ENCODE measurements at places on chromosomes 7 and 10. TPM values are rescaled to one million over a fixed set of nuclear protein-coding genes. Genes with fewer than 3 reads are reported as not detected.

Gene STEAP2
- 27.3 TPM for total RNA-seq

Gene C10orf105
- total RNA-seq = not detected

GRCh38 chr7:150753826-150754603 lies 16.8 kb downstream of the GIMAP5 start:
- no peak for DNase-seq

DNA sequence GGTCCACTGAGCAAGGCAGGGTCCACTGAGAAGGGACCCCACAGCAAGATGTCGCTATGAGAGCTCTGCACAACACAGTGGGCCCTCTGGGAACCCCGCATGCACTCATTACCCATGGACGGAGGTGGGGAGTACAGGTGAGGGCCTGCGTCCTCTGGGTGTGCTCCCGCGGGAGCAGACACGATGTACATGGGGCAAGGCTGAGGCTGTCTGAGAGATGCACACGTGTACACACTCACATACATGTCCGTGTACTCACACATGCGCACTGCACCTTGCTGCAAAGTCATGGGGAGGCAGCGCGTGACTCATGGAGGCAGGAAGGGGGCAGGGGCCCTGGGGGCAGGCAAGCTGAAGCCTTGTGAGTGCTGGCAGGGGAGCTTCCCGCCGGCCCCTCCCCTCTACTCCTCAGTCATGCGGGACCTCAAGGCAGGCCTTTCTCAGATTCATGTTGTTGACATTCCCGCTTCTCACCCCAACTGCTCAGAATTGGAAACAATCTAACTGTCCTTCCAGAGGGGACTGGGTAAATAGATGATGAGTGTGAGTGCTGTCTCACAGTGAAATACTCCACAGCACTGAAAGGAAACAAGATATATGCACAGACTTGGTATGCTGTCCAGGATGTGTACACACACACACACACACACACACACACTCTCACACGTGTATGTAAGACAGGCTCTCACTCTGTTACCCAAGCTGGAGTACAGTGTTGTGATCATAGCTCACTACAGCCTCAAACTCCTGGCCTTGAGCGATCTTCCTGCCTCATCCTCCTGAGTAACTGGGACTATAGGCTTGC lies 40.0 kb downstream of the GOLGA7B start:
- DNase-seq = no peak

GRCh38 chr10:117260084-117260483 lies 19.2 kb downstream of the SLC18A2 start:
- no peak for DNase-seq

DNA sequence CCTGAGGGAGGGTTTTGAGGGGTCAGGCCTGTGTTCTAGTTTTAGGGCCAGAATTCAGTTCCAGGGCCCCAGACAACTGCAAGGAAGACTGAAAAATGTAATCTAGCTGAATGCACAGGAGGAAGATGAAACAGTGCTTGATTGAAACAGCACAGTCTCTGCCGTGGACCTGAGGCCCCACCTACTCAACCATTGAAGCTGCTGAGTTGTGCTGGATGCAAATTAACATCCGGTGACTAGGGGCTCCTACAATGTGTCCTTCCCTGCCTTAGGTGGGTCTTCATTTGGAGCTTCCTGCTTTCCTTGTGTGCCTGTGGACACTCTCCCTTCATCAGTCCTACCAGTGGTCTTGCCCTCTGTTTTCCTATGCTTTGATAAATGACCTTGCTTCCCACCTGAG lies 5.7 kb downstream of the GLRX3 start:
- no peak for DNase-seq

DNA sequence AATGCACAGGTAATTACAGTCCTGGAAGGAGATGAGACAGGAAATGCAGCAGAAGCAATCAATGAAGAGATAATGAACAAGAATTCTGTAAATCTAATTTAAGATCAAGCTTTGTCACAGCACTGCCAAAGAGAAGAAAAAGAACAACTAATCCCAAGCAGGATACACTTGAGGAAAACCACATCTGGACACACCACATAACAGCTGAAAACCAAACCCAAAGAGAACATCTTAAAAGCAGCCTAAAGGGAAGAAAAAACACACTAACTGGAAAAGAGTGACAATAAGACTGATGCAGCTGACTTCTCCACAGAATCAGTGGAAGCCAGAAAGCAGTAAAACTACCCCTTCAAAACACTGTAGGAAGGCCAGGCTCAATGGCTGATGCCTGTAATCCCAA lies 10.2 kb downstream of the CYTH3 start:
- no peak for DNase-seq

GRCh38 chr7:5143935-5144903 lies 45.8 kb upstream of the WIPI2 start:
- no peak for DNase-seq

DNA sequence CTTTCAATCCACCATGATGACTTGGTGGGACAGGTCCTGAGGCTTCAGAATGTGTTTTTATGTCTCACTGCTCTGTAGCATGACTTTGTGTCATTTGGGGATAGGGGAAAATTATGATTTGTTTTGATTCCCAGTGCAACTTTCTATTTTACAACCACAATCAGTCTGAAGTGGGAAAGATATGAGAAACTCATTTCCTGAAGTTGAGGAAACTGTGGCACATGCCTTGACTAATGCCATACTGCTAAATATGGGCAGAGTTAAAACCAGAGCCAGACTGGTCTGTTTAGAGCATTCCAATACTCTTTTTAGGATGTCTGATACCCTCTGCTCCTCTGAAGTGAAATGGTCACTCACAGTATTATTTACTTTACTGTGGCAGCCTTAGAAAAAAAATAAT lies 307.7 kb downstream of the ADRA2A start:
- no peak for DNase-seq

- no peak for DNase-seq
Measured at GRCh38 chr10:87544721-87545120, 40.0 kb downstream of the MINPP1 start.

DNA sequence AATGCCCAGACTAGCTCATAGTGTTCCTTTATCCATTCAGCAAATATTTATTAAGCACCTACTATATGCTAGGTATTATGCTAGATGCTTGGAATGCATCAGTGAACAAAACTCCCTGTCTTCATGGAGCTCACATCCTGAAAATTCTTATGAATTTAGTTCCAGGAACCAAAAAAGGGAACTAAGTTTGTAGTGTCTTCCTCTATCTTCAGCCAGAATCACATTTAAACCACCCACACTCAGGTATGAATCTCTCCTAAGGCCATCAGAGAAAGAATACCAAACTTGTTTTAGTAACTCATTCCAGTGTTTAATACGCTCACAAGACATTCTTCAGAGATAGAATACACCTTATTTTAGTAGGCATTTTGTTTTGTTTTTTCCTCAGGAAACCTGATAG lies 10.1 kb upstream of the EGR2 start:
- no peak for DNase-seq
